Cortex of kidney (tissue), 1 donor: ENCODE measurements at places on chromosomes 6 and 20.

- DNase-seq = no peak
These were observed 89.0 kb upstream of the AKIRIN2 start for GRCh38 chr6:87791029-87791428.

DNA sequence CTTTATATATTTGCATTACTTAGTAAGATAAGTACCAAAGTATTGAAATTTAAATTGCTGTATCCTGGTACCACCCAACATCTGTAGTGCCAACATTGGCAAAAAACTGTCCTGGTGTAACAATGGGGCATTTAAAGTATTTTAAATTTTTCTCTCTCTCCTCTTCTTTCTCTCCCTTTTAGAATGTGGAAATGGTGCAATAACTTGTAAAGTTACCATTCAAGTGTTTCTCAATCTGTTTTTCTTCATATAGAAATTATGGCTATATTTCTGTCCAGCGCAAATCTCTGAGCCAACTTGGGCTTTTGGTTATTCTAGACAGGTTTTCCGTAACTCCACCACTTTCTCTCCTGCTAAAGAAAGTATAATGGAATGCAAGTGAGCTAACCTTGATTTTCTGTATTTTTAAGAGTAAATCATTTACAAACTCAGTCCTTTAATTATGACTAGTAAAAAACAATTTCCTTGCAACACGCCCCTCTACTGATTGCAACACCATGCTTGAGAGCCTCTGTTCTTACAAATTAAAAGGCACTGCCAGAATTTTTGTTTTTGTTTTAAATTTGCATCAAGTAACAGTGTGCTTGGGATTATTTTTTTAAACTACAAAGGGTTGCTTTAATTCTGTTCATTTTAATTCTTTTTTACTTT is 324.2 kb upstream of the CITED2 start:
- DNase-seq = no peak

DNA sequence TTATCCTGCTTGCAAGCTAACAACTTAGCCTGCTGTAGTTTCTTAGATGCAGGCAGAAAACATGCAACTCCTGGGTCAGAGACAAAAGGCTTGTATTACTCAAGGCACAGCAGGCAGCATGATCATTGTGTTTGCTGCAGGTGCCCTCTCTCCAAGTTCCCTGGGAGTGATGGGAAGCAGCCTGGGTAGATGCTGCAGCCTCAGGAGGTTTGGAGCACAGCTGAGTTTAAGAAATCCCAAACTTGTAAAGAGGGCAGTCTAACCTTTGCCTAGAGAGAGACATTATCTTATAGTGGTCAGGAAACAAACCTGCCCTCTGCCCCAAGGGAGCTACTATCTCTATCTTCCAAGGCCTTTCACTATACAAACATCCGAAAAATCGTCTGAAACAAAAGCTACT is 61.1 kb downstream of the PFDN4 start:
- no peak for DNase-seq

- DNase-seq = no peak
These were observed 4.0 kb upstream of the DDX27 start for GRCh38 chr20:49215232-49215631.

GRCh38 chr6:165059032-165059431 is 250.4 kb downstream of the C6orf118 start:
- no peak for DNase-seq

DNA sequence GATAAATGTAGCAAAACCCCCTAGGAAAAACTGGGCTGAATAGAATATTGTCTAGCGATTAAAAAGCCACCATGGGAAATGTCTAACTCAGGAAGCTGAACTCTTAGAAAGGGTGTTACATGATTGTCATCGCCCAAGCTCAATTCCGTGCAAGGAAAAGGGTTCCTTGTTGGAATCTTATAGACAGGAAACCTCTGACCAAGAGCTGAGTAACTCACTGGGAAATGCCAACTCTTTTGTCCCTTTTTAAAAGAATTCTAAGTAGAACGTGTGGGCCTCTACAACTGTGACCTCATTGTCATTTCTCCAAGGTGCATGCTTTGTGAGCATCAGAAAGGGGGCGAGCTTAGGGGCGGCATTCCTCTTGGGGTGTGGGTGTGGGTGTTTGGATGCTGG is 88.1 kb downstream of the SYNJ2 start:
- no peak for DNase-seq

- DNase-seq = no peak
These were observed at the start of gene SCUBE3 for GRCh38 chr6:35213824-35214756. Gene SCUBE3 (plus strand): TSS chr6:35213956. CDS start chr6:35214419, 463 bp downstream.

- DNase-seq = no peak
These were observed 277.0 kb upstream of the TBX18 start for GRCh38 chr6:85041376-85041775.

DNA sequence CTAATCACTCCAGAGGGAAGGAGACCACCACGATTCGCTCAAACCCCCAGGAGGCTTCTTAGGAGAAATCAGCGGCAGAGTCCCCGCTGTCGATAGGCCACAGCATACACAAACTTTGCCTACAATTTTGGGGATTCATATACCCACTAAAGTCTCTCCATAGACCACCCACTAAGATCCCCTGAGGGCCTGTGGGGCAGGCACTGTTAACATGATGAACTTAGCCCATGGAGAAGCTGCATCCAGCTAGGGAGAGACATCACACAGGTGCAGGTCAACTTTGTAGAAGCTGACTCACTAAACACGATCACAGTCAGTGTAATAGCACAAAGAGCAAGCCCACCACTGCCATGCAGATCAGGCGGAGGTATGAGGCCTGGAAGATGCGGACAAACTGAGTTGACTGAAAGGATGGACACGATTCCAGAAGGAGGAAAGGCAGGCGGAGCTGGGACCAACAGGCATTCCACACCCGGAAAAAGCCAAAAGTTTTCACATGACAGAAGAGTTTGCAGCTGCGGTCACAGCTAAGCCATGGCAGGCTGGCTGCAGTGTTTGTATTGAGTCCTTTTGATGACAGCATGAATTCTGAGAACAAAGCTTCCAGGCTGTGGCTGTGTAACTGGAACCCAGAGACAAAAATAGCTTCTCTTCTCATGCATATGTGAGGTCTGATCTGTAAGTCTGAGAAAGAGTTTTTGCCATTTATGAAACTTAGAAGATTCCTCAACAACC is 75.7 kb upstream of the QKI start:
- no peak for DNase-seq

DNA sequence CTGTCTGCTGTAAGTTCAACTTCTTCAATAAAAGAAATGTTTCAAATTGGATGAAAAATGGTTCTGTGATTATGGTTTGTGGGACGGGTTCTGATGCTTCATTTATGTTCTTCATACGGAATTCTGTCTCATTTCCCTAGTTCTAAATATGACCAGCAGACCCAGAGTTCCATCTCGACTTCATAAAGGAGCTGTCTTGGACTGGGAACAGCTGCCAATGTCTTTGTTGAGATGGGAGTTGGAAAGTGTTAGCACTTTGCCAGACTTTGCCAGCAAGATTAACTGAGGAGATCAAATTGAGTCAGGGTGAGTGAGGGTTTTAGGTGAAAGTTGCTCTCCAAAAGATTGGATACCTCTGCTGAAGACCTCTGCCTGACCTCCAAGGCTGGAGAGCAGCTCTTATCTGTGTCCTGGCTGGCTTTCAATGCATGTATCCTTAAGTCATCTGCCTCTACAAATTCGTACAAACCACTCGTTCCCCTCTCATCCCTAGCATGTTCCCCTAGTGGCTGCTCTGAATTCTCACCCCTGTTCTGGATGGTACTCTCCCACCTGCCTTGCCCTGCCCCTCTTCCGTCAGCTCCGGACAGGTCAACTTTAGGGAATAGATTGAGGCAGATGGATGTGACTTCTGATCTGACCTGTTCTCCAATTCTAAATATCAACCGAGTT is at the start of gene EFCAB8:
TSS of gene EFCAB8 (plus strand) at position 223 of the 672 bp plus-strand sequence. CDS start 4,870 bp downstream, outside the sequence.
- no peak for DNase-seq

DNA sequence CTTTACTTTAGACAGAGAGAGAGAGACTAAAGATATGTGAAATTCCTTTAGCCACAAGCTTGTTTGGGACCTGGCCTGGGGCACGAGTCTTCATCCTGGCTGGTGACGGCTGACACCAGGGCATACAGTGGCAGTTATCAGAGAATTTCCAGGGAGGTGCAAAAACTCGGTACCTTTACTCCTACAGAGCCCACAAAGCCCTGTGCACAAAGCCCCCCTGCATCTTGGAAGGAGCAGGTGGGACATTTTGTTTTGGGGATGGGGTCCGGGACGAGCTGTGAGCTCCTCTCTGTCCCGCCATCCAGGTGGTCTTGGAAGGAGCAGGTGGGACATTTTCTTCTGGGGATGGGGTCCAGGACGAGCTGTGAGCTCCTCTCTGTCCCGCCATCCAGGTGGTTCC is 28.9 kb downstream of the RPP40 start:
- DNase-seq = no peak

DNA sequence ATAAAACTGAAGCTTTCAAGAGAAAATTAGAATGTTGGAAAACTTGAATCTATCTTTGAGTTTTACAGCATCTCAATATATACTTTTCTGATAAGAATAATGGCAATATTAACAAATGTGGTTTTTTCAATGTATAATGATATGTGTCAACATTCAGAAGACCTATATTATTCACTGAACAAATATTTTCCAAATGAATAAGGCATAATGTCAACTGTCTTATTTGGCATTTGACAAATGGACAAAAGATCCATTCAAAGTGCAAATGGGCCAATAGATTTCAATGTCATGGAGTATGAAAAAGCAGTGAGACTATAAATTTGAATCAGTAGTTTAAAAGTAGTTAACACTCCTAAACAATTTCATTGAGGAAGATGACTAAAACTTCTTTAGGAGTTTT is 20.9 kb downstream of the LMBRD1 start:
- no peak for DNase-seq

DNA sequence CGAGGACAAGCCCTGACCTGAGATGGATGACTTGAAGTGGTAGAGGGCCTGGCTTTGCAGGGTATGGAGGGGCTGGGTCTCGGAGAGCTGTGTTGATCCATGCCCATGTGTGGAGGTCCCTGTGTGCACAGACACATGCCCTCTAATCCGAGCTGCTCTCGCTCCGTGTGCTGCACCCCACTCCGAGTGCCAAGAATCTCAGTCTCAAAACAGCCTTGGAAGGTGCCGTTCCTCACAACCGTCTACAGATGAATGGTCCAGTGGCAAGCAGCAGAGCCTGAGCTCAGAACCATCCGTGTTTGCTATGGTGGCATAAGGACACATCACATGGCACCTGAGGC is 92.4 kb downstream of the RAMACL start:
- no peak for DNase-seq

DNA sequence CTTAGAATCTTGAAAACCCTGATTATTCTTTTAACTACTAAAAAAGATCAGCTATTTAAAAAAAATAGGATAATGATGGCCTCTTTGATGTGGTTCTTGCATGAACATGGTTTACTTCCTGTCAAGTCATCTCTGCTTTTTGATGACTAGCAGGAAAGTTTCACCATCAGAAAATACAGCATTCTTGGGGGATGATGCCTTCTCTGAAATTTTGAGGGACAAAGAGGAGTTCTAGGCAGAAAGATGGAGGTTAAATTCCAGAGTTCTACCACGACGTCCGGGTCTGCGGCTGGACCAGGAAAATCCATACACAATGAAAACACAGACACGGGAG is 130.4 kb downstream of the OLIG3 start:
- DNase-seq = no peak

GRCh38 chr6:157838718-157839430 is 15.8 kb downstream of the SNX9 start:
- no peak for DNase-seq
